ENCODE measurements at places on chromosomes 7 and 10.

GRCh38 chr10:43606323-43607198 is at the start of gene ZNF485:
TSS of gene ZNF485 (plus strand) at chr10:43606438. CDS start at chr10:43607051, 613 bp downstream.
- peak; percentile 72 for DNase-seq

- no peak for DNase-seq
Measured at GRCh38 chr7:33905389-33906032, at the start of gene BMPER. TSS of gene BMPER (plus strand) at chr7:33905539. CDS start at chr7:33905614, 75 bp downstream.

DNA sequence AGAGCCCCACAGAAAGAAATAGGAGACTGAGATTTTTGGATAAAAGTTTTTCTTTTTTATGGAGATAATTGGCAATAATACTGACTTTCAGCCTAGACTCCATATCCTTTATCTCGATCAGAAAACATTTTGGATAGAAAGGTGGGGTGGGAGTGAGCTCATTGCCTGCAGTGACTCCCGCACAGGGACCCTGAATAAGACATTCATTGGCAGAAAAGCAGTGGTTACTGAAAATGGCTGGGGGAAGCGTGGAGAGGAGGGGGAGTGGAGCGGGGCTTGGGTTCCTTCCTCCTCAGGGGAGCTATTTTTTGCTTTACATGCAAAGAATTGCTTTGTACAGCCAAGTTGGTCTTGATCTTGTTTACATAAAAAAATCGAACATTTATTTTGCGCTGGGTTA is 90.4 kb upstream of the BMPER start:
- no peak for DNase-seq

DNA sequence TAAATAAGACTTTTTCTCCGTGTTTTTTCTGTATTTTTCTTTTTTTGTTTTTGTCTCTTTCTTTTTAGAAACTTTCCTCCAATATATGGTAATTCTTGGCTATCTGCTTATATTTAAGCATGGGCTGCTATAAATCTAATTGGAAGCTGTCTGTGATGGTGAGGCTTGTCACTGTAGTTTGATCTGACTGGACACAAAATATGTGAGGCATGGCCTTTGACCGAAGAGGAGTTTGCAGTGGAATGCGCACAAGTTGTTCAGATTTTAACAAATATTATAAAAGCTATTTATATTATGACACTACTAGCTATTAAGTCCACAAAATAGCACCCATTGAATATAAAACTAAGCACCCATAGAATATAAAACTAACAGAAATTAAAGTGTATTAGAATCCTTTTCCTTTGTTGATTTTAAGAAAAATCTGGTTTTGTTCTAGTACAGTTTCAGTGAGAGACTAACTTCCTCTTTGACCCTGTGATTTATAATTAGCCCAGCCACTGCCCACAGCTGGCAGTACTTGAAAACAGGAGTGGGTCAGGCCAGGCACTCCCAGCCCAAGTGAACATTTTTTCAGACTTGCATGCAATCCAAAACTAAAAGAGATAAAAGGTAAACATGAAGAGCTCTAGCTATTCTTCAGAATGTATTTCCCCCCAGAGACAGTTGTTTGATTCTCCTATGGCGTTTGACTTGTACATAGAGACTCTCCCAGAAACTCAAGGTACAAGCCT is 69.9 kb upstream of the FGL2 start:
- DNase-seq: no peak

DNA sequence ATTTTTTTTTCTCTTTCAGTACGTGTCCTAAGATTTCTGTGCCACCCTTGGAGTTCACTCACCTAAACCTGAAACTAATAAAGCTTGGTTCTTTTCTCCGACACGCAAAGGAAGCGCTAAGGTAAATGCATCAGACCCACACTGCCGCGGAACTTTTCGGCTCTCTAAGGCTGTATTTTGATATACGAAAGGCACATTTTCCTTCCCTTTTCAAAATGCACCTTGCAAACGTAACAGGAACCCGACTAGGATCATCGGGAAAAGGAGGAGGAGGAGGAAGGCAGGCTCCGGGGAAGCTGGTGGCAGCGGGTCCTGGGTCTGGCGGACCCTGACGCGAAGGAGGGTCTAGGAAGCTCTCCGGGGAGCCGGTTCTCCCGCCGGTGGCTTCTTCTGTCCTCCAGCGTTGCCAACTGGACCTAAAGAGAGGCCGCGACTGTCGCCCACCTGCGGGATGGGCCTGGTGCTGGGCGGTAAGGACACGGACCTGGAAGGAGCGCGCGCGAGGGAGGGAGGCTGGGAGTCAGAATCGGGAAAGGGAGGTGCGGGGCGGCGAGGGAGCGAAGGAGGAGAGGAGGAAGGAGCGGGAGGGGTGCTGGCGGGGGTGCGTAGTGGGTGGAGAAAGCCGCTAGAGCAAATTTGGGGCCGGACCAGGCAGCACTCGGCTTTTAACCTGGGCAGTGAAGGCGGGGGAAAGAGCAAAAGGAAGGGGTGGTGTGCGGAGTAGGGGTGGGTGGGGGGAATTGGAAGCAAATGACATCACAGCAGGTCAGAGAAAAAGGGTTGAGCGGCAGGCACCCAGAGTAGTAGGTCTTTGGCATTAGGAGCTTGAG is at the start of gene CFTR:
CFTR (plus strand) TSS at position 801 of the 830 bp plus-strand sequence. CDS start 70 bp downstream, outside the sequence.
- DNase-seq: peak; percentile 8

GRCh38 chr10:84499846-84500245 is 171.5 kb downstream of the CCSER2 start:
- DNase-seq: no peak
